ENCODE measurements at places on chromosomes 5 and 9.

GRCh38 chr9:87479801-87480201, 17.9 kb upstream of the DAPK1 start:
- no peak for DNase-seq

DNA sequence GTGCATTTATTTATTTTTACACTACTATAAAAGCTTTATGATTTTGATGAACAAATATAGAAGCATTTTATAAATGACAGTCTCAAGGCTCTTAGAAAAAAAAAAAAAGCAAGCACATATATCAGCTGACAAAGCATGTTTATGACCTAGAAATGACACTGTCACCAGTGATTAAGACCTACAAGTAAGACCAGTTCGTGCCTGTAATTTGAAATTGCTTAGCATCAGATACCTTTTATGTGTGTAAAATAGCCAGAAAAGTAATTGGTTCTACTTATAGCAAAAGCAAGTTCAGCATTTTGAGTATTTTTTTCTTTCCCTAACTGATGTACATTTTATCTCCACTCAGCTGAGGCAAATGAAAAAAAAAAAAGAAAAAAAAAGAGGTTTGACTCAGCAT, 808.4 kb downstream of the CDH18 start:
- no peak for DNase-seq

DNA sequence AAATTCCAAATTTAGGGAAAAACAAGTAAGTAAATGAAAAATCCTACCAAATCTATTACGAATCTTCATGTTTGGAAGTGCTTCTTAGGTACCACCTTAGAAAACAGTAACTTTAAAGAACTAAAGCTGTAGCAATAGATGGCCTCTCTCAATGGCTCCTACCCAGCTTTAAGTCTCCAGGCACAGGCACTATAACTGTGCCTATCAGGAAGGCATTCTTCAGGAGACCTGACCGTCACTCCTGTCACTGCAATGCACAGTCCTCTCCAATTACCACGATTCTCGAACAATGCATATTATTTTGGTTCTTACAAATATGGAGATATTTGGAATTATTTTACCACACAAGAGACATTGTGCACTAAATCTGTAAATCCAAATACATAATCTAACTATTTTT, 12.9 kb downstream of the NFIB start:
- no peak for DNase-seq

DNA sequence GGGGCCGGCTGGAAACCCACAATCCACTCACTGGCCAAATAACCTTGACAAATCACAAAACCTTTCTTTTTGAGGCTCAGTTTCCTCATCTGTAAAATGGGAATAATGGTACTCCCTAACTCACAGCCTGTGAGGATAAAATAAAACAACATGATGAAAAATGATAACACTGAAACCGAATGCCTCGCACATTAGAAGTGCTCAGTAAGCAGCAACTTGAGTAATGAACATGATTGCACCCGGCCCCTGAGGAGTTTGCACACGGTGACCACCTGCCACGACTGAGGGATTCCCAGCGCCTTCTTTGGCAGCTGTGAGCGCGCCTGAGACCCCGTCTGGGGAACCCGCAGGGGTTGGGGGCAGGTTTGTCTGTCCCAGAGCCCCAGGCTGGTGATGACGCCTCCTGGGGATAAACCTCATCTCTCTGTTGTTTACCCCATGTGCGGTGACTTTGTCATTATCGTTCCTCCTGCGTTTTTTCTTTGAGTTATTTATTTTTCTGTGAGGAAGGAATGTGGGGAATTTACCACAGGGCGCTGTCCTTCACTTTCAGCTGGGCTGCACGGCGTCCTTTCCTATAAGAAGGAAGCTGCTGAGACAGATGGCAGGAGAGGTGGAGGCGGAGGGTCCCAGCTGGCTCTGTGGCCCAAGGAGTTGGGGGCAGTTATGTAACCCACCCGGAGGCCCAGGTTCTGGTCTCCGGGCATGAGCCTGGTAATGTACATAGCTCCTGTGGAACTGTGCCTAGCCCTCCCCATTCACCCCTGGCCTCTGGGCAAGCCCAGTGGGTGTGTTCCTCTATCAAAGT, 3.0 kb upstream of the SYNPO start:
- DNase-seq, result no peak

GRCh38 chr5:120507800-120508463, 43.8 kb downstream of the PRR16 start:
- no peak for DNase-seq
